ENCODE measurements at places on chromosomes 4 and X.
A peak's percentile ranks its signal among the peaks of the same experiment; 100 is the strongest.

- DNase-seq = no peak
Observed at GRCh38 chrX:44265559-44265958, 77.9 kb downstream of the EFHC2 start.

GRCh38 chrX:9315086-9315485 lies 149.8 kb upstream of the TBL1X start:
- DNase-seq = no peak

DNA sequence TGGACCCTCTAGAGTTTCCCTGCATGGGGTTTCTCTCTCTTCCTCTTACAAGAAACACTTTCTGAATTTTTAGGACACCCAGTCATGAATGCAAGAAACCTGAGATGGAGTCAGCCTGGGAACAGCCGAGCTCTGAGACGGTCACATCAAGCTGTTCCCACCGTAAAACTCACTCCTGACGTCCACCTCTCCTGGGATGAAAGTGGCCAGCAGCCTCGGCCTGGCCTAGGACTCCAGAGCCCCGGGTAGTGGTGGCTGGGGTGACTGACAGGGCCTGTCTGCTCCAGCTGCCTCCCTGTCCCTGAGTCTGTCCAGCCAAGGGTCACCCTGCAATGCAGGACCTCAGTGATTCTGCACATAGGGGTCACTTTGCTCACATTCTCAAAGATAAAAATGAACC lies 217.8 kb downstream of the SHOX start:
- DNase-seq = no peak

DNA sequence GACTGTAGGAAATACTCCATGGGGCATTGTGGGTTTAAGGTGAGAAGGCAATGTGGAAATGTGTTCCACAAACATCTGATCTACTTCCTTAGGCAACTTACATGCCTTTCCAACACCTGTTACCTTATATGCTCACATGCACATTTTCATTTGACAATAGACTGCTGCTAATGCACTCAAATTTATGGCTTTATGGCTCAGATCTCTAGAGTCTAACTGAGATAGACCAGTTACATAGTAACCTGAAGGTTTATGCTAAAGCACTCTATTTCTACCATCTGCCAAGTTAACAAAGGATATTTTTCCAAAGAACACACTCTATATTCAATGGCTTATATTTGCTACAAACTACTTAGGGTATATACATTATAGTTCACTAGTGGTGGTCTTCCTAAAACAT lies 969.0 kb downstream of the TECRL start:
- no peak for DNase-seq

DNA sequence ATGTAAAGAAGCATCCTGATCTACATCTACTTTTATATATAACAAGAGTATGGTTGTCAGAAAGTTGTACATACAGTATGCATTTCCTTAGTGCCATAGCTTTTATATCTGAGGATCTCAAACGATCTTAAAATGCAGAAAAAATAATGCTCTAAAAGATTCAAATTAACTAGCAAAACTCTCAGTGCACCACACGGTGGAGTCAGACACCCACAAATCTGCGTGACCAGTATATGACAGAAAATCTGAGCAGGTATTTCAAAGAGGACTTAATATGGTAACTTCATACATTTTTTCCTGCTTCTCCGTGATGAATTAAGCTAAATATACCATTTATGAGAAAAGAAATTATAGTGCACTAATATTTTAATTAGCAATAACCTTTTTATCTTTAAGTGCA lies 803.0 kb downstream of the DMD start:
- no peak for DNase-seq

GRCh38 chrX:139332441-139332840 lies 198.1 kb upstream of the F9 start:
- no peak for DNase-seq

- no peak for DNase-seq
Observed at GRCh38 chr4:154344686-154345085, 146.9 kb downstream of the DCHS2 start.

DNA sequence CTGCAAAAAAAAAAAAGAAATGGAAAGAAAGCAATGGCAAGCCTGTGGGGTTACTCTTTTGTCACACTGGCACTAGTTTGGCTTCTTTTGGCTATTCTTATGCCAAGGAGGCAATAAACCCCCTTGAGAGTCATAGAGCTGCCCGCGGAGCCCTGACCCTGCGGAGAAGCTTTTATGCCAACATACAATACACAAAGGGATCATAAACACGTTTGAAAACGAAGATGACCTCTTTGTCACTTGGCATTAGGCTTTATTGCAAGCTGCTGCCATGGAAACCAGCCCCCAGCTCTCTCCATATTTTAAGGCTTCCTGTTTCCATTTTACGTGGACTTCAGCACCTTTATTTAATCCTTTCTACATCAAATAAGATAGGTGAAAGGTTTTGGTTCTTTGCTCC lies 7.6 kb downstream of the NEUROG2 start:
- peak; percentile 70 for DNase-seq

DNA sequence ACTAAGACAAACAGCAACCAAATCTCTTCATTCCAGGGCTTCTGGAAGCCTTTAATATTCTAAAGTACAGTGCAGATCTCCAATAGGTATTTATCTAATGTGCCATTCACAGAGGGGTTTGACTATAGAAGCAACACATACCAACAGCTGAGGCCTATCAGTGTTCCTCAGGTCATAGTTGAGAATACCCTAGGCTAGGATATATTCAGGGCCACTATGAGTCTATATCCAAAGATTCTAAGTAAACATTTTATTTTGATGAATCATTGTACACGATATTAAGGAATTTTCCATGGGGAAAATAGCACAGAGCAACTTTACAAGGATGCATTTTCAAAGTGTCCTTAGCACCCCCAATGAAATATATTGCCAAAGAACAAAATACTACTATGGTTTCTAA lies 9.7 kb downstream of the SMIM10 start:
- DNase-seq = no peak

- no peak for DNase-seq
Observed at GRCh38 chr4:44479731-44480130, 31.1 kb upstream of the KCTD8 start.

DNA sequence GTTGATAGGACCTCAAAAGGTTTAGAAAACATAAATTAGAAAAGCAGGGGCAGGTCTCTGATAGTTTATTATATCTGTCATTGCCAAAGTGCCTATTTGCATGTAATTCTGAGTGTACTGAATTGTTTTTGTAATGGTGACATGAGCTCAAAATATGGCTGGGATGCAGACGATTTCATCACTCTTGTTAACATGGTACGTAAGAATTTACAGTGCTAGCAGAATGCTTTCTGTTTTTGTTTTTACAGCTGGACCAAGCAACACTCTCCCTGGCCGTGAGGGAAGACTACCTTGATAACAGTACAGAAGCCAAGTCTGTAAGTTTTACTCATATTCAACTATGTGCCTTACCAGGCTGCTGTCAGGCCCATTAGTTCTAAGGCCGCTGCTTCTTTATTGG lies 58.1 kb downstream of the PHEX start:
- DNase-seq = no peak
